CD4-positive, CD25-positive, alpha-beta regulatory T cell (primary cell): ENCODE measurements at places on chromosomes 16 and 17.

DNA sequence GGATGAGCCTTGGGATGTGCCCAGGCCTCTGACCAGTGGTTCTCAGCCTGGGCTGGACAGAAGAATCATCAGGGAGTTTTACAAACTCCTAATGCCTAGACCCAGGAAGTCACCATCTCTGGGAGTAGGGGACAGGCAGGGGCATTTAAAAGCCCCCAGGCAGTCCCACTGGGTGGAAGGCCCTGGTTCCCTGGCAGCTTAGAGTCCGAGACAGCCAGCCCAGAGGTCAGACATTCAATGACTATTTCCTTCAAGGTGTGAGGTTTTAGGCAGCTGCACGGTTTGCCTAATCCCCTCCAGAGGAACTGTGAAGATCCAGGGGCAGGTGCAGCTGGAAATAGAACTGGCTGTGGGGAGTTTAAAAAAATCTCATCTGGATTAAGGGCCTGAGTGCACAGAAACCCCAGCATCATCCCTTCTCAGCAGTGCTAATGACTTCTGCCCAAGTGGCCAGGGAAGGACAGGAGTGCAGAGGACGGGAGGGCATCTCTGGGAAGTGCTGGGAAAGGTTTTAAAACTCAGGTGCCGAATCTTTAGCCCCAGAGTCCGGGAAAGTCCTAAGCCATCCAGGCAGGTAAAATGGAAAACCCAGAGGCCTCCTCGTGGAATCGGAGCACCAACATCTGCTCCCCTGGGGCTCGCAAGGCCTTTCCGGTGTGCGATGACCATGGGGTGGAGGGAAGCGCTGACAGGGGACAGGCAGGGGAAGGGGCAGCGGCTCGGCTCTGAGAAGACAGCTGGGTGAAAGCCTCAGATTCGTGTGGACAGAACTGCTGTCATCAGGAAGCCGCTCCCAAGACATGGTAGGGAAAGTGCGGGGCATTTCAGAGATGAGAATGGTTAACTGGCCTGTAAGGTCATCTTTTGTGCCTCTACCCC, 1.5 kb upstream of the LGALS3BP start:
- H3K36me3 ChIP-seq: no peaks in the 10 kb centered on the region
- H3K4me3 ChIP-seq: no peak overlapping the region
- H3K4me1 ChIP-seq: peaks cover 7% of the 10 kb centered on the region
- no peaks in the 10 kb centered on the region for H3K27me3 ChIP-seq
- H3K27ac ChIP-seq: no peak overlapping the region

DNA sequence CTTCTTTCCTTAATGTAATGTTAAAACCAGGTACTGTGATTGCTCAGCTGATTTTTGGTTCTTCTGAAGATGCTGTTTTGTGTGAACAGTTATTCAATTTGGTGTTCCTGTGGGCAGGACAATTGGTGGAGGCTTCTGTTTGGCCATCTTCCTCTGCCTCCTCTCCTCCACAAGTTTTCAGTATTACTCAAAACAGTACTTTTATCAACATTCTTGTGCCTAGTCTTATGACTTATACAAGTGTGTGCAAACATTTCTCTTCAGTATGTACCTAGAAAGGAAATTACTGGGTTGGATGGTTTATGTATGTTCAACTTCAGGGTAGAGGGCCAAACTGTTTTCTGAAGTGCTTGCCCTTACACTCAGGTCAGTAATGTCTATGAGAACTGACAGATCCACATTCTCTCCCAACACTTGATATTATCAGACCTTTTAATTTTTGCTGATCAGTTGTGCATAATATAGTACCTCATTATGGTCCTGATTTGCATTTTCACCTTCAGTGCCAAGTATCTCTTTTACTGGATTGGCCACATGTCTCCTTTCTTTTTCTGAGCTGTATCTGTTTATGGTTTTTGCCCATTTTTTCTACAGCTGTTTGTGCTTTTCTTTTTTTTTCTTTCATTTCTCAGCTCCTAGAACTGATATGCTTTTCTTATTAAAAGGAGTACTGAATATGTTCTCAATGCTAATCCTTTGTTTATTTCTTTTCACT, 50.9 kb downstream of the ERCC4 start:
- H3K36me3 ChIP-seq: no peaks in the 10 kb centered on the region
- H3K27me3 ChIP-seq: peaks cover 7% of the 10 kb centered on the region
- no peak overlapping the region for H3K27ac ChIP-seq
- DNase-seq: no peak

- no peaks in the 10 kb centered on the region for H3K36me3 ChIP-seq
- no peak for DNase-seq
- H3K4me1 ChIP-seq: no peaks in the 10 kb centered on the region
- H3K4me3 ChIP-seq: no peak overlapping the region
- no peaks in the 10 kb centered on the region for H3K27me3 ChIP-seq
Measured at GRCh38 chr17:50039058-50039457, 16.9 kb upstream of the ITGA3 start.

- H3K4me3 ChIP-seq: no peak overlapping the region
- no peaks in the 10 kb centered on the region for H3K4me1 ChIP-seq
- H3K27ac ChIP-seq: no peak overlapping the region
- DNase-seq: no peak
- no peaks in the 10 kb centered on the region for H3K27me3 ChIP-seq
Measured at GRCh38 chr17:70629902-70630301, 460.6 kb downstream of the KCNJ2 start.

DNA sequence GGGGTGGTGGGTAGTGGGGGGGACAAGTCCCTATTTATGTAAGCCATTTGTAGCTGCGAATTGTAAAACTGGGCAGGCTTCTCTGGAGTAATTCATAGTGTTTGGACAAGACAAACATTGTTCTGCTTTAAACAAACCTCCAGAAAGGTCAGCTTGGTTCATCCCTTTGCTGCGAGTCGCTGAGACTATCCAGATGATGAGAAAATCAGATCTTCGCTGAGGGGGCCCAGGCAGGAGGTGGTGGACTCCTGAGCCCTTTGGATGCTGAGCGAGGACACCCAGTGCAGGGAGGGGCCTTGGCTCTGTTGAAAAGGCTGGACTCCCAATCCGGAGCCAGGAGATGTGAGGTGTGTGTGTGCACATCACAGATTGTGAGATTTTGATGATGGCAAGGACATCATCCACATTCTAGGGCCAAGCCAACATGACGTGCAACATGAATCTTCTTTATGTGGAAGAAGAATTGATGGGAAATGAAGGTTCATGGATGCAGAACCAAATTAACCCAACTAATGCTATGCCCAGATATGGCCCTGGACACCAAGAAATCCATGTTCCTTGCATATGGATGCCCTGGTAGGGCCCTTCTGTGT, 15.0 kb upstream of the NTN1 start:
- no peak overlapping the region for H3K4me3 ChIP-seq
- no peak overlapping the region for H3K27ac ChIP-seq
- no peaks in the 10 kb centered on the region for H3K36me3 ChIP-seq
- peaks cover 17% of the 10 kb centered on the region for H3K4me1 ChIP-seq

- H3K36me3 ChIP-seq: no peaks in the 10 kb centered on the region
- H3K4me1 ChIP-seq: no peaks in the 10 kb centered on the region
- no peak for DNase-seq
- H3K4me3 ChIP-seq: no peak overlapping the region
Measured at GRCh38 chr17:32590974-32591373, 104.2 kb downstream of the CDK5R1 start.
